ENCODE measurements at places on chromosomes 7 and 10.
A peak's percentile ranks its signal among the peaks of the same experiment; 100 is the strongest.

DNA sequence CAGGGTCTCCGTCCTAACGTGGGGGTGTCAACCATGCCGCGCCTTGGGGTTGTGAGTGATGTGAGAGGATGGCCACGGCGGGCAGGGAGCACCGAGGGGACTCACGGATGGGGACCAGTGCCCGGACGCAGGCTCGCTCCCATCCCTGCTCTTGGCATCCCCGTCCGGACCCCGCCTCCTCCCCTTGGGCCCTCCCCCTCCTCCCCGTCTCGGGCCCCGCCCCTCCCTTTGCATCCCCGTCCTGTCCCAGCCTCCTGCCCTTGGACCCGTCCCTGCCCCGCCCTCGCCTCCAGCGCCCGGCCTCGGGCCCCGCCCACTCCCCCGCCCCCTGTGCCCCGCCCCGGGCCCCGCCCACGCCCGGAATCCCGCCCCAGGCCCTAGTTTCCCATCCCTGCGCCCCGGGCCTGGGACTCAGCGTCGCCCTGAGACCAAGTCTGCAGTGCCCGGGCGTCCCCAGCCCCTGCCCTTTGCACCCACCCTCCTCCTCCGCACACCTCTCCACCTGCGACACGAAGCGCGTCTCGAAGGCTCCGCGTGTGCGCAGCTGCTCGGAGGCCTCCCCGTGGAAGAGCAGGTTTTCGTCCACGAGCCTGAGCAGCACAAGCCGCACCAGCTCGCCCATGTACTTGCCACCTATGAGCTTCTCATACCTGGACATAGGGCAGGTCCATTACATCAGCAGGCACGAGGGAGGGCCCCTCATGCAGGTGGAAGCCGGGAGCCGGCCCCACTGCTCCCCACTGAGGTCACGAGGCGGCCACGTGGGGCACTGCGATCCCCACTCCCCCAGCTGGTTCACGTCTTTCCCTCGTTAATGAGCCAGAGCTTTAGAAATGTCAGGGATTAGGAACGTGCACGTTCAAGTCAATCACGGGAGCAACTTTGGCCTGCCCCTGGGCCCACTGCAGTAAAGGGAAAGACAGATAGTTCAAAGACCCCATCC, 5.1 kb upstream of the MYL7 start:
- DNase-seq = no peak

DNA sequence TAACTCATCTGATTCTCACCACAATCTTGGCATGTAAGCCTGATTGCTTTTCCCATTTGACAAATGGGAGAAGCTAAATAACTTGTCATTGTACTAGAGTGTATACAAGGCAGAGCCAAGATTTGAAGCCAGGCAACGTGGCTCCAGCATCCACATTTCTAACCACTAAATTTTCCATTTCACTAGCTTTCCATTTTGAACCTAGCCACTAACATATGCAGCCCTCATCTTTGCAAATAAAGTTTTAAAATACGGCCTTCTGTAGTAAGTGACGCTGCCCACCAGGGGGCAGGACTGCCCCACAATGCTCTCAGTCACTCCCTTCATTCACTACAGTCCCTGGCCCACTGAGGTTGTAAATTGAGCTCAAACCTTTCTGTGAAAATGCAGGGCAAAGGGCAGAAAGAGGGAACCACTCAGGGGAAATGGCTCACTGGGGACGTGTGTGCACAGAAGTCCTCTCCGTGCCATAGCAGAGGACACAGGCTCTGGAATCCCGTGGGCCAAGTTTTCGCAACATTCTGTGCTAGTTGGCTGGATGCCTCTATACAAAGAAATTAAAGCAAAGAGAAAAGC, 315.7 kb downstream of the TNS3 start:
- peak; percentile 16 for DNase-seq

DNA sequence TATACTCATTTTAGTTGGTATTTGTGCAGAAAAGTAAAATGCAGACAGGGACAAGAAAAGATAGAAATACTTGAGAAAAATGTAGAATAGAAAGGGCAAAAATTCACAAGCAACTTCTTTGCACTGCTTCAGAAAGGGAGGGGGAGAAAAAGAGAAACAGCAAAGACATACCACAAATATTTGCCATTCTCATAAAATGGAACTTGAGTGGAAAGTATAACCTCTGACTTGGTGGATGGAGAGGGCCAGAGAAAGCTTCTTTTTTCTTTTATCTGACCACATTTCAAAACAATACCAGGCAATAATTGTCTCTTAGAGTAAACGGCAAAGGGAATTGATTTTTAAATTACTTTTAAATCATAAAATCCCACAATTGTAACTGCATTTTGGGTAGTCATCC, 35.8 kb upstream of the TRUB1 start:
- DNase-seq = no peak

GRCh38 chr7:143384148-143384547, 3.0 kb downstream of the ZYX start:
- no peak for DNase-seq

DNA sequence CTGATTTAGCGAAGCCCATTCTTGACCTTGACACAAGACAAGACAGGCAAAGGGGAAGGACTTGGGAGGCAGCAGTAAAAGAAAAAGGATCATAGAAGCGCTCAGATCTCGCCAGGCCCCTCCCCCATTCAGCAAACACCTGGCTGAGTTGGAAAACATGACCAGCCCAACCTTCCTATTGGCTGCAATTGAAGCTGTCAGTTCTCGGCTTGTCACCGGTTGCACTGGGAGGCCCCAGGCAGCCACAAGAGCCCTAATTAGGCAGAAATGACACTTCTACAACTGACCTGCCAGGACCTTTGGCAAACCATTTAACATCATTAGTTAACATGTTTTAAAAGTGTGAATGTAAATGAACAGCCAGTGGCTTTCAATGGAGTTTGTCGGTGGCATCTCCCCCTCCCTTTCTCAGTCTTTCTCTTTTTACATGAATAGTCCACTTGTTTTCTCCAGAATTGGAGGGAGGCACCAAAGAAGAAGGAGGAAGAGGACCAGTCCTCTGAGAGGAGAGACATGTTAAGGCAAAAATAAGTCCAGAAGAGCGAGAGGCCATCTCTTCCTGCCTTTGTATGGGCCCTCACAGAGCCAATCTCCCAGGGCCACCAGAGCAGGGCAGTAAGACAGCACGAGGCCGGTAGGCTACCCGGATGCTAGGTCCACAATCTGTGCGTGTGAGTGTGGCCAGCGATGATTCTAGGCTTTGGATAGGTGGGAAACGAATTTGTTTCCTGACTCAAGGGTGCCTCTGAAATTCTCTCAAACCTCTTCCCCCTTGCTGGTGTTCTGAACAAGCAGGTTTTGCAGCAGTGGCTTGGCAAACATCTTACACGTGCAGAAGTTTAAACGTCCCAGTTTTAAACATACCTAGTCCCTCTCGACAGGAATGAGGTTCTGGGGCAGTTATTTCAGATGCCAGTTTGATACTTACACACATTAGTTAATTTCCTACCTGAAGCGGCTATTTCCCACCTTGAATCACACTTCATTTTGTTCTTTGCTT, 15.0 kb upstream of the ENO4 start:
- DNase-seq = no peak

Measured in NCI-H1092 (cell line).